ENCODE measurements at places on chromosomes 3 and 15.

DNA sequence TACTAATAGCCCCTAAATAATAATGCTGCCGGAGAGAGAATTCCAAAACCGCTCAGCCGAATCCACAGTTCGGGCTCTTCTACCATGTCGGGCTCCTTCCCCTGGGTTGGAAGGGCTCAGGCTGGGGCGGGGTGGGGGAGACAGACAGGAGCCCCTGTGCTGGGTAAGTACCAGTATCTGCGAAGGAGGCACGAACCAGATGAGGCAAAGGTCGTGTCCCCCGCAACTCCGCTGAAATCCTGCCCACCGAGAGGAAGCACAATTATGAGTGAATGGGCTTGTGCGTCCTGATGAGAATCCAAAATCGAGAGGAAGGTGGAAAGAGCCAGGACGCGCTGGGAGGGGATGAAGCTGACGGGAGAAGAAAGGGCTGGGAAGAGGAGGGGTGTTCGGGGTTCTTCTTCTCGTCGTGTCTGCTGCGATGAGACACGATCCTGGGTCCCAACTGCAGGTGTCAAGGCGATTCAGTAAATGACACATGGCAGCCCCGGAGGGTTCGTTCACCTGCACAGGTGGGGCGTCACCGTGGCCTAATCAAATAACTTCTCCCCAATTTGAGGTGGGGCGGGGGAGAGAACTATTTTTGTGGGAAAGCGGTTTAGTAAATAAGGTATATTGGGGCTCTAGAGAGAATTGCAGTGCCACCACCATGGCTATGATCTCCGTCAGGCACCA lies 707 bp upstream of the FAM81A start:
- DNase-seq = no peak

DNA sequence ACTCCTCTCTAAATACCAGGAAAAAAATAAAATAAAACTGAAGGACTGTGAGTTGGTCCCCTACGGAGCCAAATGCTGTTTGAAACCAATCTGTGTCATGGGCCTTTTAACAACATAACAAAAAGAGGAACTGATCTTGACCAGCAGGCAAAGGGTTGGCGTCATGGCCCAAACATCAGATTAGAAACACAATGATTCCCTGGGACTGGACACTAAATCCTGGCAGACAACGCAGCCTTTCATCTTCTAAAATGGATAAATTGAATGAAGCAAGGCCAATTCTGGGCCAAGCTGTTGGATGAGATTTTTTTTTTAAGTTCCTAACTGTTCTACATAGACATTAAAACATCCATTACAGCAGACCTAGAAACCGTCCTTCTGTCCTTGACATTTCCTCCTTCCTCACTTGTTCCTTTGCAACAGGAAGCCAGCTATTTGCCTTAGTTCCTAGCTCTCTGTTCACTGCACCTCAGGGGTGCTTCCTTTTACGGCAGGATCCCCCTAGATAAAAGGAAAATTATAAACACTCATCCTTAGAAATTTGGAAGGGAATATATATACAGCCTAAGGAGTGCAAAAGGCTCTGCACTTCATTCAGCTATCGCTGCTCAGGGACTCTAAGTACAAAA lies 21.6 kb upstream of the TAFA4 start:
- DNase-seq = no peak

- DNase-seq = peak; percentile 71
Observed at GRCh38 chr3:4828279-4829030, 150.8 kb upstream of the BHLHE40 start.

DNA sequence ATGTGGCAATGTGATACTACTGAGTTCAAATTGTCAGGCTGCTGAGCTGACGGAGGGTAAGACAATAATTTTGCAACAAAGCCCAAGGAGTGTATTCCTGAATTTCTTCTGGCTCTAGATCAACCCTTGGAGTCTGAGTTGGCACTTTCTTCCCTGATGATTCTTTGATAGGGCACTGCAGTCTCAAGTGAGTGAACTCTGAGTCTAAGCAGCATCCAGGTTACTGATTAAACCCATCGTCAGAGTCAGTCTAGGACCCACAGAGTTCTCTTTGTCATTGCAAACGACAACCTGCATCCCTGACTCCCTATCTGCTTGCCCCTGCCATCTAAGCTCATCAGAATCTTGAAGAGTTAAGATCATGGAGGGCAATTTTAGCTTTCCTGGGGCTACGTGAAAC lies 58.6 kb downstream of the MME start:
- DNase-seq = no peak

GRCh38 chr3:69143612-69144011 lies 21.2 kb upstream of the LMOD3 start:
- DNase-seq = no peak

GRCh38 chr3:31251083-31251482 lies 281.6 kb upstream of the STT3B start:
- no peak for DNase-seq

GRCh38 chr3:64148955-64149653 lies 76.2 kb downstream of the PRICKLE2 start:
- DNase-seq = no peak

DNA sequence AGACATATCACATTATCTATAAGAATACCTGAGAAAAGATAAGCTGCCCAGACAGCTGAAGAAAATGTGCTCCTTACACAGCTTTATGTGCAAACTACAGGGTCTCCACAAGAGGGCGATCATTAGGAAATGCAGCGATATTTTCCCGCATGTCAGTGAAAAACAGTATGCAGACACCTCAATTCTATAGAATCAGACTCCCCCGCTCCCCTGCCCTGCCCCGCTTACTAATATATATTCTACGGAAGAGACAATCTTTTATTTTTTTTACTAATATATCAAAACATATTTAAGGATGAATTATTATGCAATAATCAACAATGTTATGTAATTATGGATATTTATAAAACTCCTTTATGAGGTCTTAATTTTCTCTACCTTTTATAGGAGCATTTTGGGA lies 681.3 kb downstream of the ROBO1 start:
- DNase-seq = no peak

GRCh38 chr3:141332416-141332815 lies 35.9 kb upstream of the ZBTB38 start:
- no peak for DNase-seq

DNA sequence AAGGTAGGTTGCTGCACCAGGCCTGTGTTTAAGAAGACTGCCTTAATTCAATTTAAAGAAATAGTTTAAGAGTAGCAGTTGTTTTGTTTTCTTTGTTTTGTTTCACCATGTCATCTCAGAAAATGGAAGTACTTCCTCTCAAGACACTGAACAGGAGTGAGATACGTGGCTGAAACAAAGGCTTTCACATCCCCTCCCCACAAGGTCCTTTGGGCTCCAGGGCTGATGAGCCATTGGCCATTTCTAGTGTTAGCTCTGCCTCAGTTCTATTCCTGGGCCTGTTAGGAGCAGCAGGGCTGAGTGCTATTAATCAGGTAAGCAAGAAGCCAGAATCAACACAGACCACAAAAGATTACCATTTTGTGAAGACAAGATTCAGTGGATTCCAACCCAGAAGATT lies 132.8 kb downstream of the KCNAB1 start:
- no peak for DNase-seq

DNA sequence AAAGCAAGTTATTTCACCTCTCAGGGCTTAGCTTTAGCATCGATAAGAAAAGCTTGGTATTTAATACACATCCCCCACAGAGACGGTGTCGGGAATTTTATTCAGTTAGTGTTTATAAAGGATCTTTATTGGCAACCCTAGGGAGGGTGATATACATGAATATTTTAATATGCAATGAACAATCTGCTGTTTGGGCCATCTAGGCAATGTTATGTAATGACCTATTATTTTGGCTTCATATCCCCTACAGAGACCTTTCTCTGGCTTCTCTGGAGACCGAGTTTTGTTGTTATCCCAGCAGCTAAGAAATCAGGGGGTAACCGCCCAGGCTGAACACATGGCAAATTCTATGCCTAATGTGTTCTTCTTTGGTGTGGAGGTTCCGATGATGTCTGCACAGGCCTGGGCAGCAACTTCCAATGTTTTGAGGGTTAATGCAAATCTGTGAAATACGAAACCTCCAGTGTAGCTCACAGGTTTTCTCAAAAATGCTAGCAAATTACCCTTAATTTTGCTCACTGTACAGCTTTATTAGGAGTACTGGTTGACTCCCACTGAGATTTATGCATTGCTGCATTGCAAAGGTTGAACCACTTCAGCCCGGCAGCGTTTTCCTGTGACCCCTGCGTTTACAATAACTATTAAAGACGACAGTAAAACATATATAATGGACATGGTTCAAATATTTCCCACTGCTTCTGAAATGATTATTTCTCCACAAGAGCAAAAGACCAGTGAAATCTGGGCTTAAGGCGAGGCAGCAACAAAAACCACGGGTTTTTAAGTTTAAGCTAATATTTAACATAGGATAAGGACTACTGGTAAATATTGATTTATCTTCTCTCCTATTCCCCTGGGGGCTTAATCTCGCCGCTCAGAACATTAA lies 298.3 kb upstream of the NR2E3 start:
- DNase-seq = no peak

DNA sequence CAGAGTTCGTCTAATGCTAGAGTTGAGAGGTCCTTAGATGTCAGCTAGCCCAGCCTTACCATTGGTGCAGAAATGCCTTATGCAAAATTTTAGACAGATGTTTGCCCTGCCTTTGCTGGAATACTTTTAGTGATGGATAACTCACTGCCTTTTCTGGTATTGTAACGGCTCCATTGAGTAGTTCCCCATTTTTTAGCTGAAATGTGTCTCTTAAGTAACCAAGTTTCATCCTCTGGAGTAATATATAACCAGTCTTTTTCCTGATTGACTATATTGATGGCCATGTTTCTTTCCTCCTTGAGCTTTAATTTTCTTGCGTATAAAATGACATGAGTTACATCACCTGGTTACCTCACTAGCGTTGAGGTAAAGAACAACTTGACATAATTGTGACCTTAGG lies 45.0 kb downstream of the SNRK start:
- DNase-seq = no peak

DNA sequence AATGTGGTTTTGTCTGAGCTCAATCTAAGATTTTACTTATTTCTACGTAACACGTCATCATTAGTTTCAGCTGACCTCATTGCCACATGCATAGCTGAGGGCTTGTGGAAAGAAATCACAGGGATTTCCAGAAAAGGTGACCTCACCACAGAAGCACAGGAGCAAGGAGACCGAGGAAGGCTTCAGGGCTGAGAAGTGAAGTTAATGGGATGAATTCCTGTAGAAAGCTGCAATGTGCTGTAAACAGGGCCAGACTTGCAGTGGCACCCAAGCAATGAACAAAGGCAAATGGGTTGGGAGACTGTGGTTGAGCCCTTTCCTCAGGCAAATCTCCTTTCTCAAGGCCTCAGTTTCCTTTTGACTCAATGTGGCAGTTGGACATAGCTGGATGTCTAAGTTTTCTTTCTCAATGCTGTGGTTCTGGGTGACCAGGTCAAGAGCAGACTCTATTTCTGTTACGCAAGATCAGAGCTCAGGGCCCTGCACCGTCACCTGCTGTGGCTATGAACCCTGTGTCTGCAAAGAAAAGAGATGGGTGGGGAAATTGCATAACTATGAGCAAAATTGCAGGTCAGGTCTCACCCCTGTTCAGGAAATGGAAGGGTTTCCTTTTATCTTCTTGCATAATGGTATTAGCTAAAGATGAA lies 252.2 kb upstream of the TBL1XR1 start:
- DNase-seq = no peak

- DNase-seq = peak; percentile 67
Observed at GRCh38 chr3:71581457-71582035, 2.0 kb downstream of the FOXP1 start.

- DNase-seq = no peak
Observed at GRCh38 chr3:71063773-71064290, 519.7 kb downstream of the FOXP1 start.

DNA sequence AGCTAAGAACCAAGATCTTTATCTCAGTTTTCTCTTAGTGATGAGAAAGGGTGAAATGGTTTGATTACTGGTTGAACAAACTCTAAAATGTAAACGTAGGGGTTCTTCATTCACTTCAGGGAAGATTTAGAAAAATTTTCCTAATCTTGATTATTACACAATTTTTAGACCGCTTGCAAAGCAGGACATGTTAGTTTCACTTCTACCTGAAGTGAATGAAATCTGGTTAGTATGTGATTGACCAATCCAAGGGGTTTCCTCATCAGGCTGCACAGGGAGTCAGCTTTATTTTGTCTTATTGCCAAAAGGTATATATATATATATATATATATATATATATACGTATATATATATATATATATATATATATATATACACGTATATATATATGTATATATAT lies 740.4 kb downstream of the TUSC7 start:
- no peak for DNase-seq

DNA sequence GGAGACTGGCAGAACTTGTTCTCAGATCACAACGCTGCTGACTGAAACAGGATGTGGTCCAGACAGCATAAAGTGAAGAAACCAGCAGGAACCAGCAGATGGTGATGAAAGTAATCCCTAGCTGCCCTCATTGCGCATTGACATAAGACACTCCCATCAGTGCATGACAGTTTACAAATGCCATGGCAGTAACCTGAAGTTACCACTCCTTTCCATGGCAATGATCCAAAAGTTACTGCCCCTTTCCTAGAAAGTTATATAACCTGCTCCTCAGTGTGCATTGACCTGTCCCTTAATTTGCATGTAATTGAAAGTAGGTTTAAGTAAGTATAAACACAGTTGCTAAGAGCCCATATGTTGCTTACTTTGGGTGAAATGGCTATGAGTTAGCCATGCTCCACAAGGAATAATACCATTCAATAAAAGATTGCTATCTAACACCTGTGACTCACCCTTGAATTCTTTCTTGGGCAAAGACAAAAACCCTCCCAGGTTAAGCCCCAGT lies 149.1 kb upstream of the CD96 start:
- DNase-seq = no peak

DNA sequence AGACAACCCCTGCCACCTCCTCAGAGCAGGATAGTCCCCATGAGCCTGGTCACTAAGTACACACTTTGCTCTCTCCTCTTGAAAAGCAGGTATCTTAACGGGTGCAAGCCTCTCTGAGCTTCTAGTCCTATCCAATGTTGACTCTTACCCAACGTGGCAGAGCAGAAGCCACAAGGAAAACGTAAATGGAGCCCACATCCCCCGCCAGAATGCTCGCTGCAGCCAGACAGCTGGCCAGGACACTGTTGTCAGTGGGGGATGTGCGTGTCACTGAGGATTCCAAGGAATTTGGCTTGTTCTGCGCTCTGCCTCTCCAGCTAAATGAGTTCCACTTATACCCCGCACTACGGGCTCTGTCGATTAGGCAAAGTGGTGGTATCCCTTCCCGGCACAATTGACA lies 67.8 kb upstream of the IGF1R start:
- DNase-seq = no peak

GRCh38 chr15:60006203-60006862 lies 2.2 kb downstream of the FOXB1 start:
- no peak for DNase-seq
